Stimulated activated CD8-positive, alpha-beta memory T cell treated with anti-CD3 and anti-CD28 coated beads, Interleukin-2, amount 100 ng/mL, for 48 hours (primary cell): ENCODE measurements at places on chromosomes 4 and X.

- DNase-seq = no peak
Measured at GRCh38 chr4:3821580-3822229, 55.5 kb downstream of the ADRA2C start.

DNA sequence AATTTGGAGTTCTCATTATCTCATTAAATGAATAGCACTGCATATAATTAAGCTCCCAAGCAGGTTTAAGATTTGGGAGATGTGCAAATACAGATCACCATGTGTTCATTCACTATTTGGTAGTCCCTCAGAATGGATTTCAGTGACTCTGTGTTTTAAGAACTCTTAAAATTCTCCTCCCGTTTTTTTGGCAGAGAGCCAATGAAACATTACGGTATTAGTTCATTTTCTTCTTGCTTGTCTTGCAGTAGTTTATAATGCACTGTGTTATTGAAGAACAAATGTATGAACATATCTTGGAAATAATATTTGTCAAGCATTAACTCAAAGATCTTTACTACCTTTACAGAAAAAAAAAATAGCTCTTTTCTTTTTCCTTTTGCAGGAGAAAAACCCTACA, 32.7 kb downstream of the KLF3 start:
- no peak for DNase-seq

- DNase-seq = no peak
Measured at GRCh38 chr4:41322617-41323016, 65.9 kb downstream of the UCHL1 start.

DNA sequence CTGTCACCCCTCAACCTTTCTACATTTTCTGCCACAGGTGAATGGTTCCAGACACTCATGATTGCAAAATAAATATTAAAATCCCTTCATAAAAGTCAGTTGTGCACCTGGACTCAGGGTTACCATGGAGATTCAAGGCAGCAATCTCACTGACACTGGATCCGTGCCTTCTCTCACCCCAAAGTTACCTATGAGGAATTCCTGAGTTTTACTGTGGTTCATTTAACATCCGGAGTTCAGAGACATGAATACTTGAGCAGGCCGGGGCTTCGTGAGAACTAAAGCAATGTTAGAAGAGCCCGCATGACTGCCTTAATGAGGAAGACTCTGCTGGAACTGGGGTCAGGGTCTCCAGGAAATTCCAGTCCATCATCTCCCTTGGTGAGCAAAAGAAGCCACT, 12.5 kb upstream of the CLNK start:
- DNase-seq = no peak

GRCh38 chr4:7050481-7051143, 7.4 kb downstream of the TADA2B start:
- no peak for DNase-seq

- no peak for DNase-seq
Measured at GRCh38 chr4:70927502-70928137, 25.5 kb downstream of the MOB1B start.

DNA sequence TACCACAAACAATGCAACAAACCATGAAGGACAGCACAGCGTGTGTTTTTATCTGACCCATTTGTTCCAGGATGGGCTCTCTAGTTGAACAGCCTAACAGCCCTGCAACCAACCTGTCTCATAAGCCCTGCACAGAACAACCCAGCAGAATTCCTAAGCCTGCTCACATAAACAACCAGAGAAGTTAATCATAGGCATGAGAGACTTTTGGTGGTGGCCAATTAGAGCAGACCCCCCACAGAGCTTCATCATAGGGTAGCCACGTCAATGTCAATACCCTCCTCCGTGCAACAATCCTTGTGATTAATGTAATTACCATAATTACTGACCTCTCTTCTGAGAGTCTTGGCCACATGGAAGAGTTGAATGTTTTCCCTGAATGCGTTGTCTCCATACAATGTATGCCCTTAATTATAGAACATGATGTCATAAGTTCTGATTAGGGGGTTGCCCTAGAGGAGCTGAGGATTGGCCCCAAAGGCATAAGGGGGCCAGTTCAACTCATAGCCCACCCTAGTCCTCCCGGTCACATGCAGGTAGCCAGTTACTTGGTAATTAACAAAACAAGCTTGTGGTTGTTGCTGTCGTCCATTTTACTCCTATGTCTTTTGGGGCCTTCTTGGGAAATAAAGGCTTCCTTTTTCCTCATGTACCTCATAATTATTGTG, 92.7 kb downstream of the SYNPO2 start:
- no peak for DNase-seq

DNA sequence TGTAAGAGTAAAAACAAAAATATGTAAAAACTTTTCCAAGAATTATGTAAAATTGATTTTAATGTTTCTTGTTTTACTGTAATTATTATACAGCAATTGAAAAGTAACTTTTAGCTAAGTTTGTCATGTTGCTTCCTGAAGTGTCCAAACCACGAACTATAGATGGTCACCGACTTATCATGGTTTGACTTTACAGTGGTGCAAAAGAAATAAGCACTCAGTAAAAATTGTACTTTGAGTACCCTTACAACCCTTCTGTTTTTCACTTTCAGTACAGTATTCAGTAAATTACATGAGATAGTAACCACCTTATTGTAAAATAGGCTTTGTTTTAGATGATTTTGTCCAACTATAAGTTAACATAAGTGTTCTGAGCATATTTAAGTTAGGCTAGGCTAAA, 93.8 kb downstream of the SLC10A6 start:
- DNase-seq = no peak

- DNase-seq = no peak
Measured at GRCh38 chr4:88735564-88735963, 37.9 kb upstream of the NAP1L5 start.

DNA sequence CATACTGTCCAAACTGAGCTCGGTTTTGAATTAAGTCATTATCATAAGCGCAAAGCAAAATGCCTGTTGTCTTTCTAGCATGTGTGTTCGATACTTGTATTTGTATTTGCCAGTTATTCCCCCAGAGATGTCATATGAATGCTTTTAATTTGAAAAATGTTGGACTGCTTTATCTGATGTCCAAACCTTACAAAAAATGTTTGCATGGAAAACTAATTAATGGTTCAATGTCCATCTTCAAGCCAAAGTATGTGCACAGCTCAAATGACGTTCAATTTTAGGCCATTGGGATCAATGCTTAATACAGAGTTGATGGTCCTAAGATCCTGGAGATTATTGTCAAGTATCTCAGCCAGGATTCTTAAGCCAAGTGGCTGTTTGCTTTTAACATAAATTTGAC, 17.2 kb upstream of the HPGDS start:
- no peak for DNase-seq

DNA sequence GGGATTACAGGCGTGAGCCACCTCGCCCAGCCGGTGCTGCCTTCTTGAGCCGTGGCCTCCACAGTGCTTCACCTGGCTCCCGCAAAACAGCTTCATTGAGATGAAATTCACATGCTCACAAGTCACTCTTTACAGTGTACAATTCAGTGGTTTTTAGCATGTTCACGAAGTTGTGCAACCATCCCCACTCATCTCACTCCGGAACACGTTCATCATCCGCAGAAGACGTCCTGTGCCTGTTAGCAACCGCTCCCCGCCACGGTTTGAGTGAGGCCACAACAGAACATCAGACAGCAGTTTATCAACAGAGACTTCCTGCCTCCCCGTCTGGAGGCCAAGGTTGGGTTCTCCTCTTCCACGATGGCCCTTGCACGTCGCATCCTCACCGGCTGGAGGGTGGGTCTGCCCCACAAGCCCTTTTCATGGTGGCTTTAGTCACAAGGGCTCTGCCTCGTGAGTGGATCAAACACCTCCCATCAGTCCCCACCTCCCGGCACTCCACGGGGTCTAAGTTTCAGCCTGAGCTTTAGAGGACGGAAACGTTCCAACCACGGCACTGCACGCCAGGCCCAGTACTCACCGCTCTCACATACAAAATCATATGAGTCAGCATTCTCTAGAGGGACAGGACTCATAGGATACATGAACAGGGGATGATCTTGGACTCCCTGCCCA, 29.6 kb upstream of the SPON2 start:
- peak; percentile 64 for DNase-seq
